ENCODE measurements at places on chromosomes 11 and 22.

- DNase-seq, result no peak
Observed at GRCh38 chr11:111082664-111083063, 162.9 kb upstream of the POU2AF2 start.

- peak; percentile 70 for DNase-seq
Observed at GRCh38 chr11:120335556-120335907, 681 bp upstream of the ARHGEF12 start.

- no peak for DNase-seq
Observed at GRCh38 chr11:130861283-130861682, 55.0 kb downstream of the SNX19 start.

GRCh38 chr11:13045734-13046133 lies 36.6 kb downstream of the RASSF10 start:
- DNase-seq, result no peak

- DNase-seq, result no peak
Observed at GRCh38 chr11:67482275-67482826, 475 bp upstream of the AIP start.

DNA sequence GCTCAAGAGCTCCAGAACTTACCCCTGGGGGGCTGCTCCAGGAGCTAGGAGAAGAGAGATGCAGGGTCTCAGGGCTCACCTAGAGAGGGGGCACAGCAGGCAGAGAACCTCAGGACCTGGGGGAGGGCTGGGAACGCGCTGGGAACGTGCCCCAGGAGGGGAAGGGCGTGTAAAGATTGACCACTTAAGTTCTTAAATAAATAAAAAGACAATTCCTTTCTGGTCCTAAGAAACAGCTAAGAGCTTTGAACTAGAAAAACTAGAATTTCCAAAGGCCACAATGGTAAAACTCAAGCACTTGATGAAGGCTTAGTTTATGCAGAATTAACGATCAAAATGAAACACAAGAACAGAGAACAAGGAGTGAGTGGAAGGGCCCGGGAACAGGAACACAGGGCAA lies 89.1 kb downstream of the CELSR1 start:
- DNase-seq, result no peak

Measured in GM20000 (cell line).